ENCODE measurements at places on chromosomes 2 and 18.

- no peak for DNase-seq
These were observed 1.7 kb downstream of the TMBIM1 start for GRCh38 chr2:218290316-218291261.

DNA sequence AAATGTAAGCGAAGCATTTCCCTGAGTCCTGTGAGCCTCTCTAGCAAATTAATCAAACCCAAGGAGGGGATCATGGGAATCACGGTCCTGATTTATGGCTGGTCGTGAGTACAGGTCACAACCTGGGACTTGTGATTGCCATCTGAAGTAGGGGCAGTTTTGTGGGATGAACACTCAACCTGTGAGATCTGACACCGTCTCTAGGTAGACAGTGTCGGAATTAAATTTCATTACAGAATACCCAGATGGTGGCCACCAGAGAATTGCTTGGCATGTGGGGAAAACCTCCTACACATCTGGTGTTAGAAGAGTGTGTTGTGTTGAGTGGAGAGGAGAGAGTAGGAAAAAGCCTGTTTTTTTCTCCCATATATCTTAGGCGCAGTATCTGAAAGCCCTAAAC, 12.5 kb downstream of the CAPN14 start:
- DNase-seq = no peak

DNA sequence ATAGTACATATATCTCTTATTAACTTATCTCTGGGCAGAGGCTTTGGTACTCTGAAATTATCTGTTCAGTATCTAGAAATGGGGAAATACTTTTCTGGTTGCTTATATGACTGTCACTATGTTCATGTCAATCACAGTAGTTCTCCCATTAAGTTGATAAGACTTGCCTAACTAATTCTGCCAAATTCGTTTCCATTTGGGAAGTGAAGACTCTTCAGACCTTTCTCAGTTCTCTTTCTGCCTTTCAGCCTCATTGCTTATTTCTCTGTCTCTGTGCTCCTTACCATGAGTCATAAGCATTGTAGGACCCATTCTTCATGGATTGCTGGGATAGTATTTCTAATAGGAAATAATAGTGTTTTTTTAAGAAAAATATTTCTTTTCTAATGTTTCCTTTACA, 113.5 kb downstream of the PHLPP1 start:
- no peak for DNase-seq

DNA sequence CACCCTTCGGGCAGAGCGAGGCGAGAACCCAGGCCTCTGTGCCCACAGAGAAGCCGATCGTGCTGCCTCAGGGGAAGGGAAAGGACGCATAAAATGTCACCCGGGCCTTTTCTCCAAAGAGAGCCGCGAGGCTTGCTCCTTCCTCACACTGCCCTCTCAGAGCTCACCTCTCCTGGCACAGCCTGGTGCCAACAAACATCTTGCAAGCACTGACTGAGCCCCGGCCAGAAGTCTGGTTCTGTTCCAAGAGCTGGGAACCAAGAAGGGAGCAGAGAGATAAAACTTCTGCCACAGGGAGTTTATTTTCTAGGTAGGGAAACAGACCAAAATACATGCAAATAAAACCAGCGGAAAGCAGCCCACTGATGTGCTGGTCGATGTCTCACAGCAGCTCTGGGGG, 13.6 kb upstream of the ADI1 start:
- no peak for DNase-seq

- DNase-seq = no peak
These were observed 43.1 kb downstream of the HPCAL1 start for GRCh38 chr2:10345813-10346212.

GRCh38 chr2:7083580-7084509, 166.6 kb downstream of the RNF144A start:
- DNase-seq = no peak

DNA sequence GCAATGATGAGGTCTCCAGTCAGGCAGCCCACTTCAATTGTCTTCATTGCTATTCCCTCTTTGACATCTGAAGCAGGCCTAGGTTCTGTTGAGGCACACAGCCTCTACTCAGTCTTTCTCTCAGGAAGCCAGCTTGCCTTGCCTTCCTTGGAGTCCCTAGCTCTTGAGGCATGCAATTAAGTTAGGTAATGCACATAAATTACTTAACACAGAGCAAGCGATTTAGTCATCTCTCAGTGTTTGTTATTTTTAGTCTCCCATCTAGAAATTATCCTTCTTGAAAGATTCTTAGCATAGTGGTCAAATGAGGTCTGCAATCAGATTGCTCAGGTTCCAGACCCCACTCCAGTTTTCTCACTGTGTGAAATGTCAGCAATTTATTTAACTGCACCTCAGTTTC, 32.0 kb downstream of the SULT1C4 start:
- DNase-seq = no peak

DNA sequence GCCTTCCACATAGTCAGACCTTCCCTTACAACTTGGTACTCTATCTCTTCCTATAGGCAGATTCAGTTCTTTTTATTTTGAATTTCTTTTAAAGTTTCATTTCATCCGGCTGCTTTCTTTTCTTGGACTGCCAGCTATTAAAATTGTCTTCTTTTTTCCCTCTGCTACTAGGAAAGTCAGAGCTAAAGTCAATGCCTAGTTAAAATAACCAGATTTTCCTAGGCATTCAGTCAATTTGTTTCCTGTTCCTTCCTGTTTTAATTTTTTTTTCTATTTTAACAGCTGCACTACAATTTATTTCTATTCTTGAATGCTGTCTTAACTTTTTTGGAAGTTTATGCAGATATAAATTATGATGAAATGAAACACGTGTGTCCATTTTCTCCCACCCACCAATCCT, 84.8 kb downstream of the EVA1A start:
- no peak for DNase-seq

GRCh38 chr18:70025580-70025979, 77.9 kb upstream of the CD226 start:
- DNase-seq = no peak

Data from C1 segment of cervical spinal cord (tissue), 14 donors.